NCI-H1417 treated with DMSO at 0.1 percent for 48 hours (cell line): ENCODE measurements at places on chromosomes 1 and 21.

DNA sequence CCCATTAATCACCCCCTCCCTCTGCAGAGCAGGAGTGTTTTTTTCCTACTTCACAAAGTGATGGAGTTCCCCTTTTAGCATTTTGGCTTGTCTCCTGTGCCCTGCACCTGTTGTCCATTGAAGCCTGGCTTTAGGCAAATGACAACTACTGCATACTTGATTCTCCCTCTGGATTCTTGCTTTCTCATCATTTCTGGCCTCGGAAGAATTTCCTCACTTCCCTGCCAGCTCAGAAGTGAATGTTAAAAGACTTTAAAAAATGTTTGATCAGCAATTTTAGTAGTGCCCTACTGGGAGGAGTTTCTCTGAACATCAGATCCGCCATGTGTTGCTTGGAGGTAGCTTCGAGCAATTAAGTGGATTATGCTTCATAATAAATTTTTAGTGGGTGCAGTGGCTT lies 28.1 kb downstream of the RCOR3 start:
- DNase-seq: no peak

GRCh38 chr1:210415846-210416448 lies 87.2 kb downstream of the HHAT start:
- DNase-seq: no peak

DNA sequence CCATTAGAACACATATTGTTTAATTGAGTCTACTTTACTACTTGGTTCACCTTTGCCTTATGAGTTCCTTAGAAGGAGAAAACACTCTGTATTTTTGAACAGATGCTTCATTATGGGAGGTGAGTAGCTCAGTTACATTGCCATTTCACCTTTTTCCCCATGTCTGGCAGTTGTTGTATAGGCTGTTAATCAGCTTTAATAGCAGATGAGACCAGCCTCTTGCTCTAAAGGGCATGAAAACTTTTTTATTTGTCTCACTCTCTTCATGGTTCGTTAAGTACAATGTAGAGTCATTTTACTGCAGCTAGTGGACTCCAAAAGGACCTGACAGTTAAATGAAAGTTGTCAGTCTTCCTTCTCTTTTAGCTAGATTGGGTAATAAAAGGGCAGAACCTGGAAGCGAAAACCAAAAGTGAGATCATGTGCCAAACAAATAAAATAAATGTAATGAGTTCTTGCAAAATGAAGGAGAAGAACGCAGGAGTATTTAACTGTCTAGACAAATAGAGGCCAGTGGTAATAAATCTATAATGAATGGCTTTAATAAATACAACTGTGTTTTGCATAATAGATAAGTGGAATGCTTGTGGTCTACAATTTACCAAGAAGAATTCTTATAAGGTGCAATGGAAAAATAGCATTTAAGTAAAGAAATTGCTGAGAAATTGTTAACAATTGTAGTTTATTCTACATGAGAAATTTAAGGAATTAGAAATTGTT lies 180.0 kb upstream of the NEGR1 start:
- DNase-seq: no peak

DNA sequence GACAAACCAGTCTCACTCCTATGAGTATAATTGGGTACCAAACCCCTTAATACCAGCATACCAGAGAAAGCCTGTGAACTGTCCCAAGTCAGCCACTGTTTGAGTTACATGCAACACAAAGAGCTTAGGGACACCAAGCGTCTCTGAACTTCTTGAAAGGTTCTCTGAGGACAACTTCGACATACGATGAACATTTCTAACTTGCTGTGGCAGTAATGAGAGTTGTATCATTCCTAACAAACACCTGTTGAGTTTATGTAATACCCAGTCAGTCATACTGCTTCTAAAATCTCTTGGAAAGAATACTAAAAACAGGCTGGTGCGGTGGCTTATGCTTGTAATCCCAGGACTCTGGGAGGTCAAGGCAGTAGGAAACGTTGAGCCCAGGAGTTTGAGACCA lies 18.4 kb downstream of the CCT8 start:
- no peak for DNase-seq

- no peak for DNase-seq
Measured at GRCh38 chr1:231431665-231432415, 9.8 kb upstream of the EGLN1 start.

GRCh38 chr1:86852782-86853408 lies 61.0 kb downstream of the SELENOF start:
- no peak for DNase-seq

DNA sequence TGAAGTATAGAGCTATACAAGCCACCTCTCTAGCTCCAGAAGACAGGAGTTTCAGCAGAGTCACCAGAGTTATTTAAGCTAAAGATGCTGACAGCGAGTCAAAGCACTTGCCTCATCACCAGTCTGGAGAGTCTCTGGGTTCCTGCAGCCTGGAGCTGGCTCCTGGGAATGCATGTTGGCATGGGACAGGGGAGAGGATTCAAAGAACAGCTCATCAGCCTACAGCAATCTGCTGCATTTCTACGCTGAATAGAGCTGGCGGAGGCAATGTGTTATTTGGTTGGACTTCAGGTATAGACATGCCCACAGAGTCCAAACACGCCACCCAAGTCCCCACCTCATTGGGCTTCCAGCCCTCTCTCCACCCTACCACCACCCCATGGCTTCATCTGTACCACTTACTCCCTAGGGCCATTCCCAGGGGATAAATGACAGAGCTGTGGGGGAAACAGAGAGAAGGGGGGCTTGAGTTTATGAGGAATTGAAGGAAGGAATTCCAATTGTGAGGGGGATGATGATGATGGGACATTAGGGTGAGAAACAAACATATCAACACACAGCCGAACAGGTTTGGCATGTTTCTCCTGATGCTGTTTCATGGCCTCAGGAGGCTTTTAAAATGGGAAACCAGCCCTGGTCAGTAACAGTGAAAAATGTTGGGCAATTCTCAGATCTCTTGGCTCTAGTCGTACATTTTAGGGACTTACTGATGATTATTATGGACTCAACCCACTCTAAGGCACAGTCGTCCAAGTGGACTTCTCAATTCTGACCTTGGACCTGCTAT lies 58.4 kb downstream of the PLEKHA6 start:
- no peak for DNase-seq

DNA sequence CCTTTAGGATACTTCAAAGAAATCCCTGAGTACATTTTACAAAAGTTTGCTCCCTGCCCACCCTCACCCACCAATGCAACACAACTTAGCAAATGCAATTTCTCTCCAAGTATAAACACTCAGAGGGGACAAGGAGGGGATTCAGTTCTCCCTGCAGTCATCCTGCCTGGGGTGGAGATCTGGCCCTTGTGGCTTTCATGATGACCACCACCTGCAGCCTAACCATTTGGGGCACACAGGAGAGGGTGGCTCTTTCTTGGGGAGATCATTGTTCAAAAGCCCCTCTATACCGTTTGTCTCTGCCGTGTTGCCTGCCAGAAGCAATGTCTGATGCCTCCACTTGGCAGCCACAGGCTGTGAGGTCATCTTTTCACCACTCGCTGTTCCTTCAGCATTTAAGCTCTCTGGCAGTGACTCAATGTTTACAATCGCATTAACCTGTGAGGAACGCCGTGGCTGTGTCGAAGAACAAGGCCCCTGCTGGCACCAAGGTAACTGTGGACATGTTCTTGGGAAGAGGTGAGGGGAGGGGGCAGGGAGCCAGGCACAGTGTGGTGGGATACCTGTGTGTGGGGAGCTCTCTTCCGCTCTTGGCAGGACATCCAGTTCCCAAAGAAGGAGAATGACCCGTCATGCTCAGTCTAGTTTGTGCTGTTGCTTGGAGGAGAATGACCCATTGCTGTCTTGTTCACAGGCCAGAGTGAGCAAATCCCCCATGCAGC lies 103.9 kb upstream of the DUSP10 start:
- no peak for DNase-seq

- DNase-seq: no peak
Measured at GRCh38 chr21:32978331-32979270, 47.1 kb upstream of the OLIG2 start.

DNA sequence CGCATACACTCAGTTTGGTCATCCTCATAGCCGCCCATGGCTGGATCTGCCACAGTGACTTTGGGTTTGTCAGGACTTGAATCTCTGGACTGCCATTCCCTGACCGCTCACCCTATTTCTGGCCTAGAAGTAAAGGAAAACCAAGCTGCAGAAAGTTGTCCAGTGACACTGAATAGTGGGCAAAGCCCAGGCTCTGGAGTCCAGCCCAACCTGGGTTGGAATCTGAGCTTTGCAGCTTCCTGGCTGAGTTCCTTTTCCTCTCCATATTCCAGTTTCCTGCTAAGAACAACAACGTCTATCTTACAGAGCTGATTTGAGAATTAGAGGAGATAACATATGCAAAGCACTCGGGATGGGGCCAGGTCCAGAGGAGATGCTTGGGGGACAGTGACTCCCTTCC lies 15.6 kb upstream of the EIF4G3 start:
- no peak for DNase-seq

GRCh38 chr1:100366209-100366525 lies 13.9 kb downstream of the CDC14A start:
- no peak for DNase-seq

GRCh38 chr1:49854741-49855140 lies 169.0 kb downstream of the AGBL4 start:
- no peak for DNase-seq

GRCh38 chr1:66523562-66523961 lies 10.4 kb upstream of the SGIP1 start:
- no peak for DNase-seq

DNA sequence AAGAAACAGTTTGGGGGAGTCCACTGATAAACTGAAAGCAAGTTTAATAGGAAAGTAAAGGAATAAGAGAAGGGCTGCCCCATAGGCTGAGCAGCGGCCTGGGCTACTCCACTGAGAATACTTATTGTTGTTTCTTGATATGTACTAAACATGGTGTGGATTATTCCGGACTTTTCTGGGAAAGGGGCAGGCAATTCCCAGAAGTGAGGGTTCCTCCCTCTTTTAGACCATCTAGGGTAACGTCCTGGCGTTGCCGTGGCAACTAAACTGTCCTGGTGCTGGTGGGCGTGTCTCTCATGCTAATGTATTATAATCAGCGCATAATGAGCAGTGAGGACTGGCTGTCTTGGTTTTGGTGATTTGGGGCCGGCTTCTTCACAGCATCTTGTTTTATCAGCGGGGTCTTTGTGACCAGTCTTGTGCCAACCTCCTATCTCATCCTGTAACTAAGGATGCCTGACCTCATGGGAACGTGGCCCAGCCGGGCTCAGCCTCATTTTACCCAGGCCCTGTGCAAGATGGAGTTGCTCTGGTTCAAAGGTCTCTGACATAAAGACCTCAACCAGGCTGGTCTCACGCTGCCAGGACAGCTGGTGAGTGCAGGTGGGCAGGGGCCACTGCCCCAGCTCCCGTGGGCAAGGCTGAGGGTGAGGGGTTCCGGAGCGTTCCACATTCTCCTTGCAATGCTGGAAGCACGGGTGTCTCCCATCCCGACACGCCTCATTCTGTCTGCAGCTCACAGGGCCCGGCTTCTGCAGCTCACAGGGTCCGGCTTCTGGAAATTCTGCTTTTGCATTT lies 19.6 kb upstream of the C1orf159 start:
- DNase-seq: no peak
